HS-5 (cell line): ENCODE measurements at places on chromosomes 7 and 10.
A peak's percentile ranks its signal among the peaks of the same experiment; 100 is the strongest.

- no peak for DNase-seq
Measured at GRCh38 chr10:26169466-26169865, 47.1 kb upstream of the GAD2 start.

GRCh38 chr10:122487174-122487765 is 25.9 kb downstream of the HTRA1 start:
- DNase-seq = no peak

GRCh38 chr7:103805346-103805745 is 184.1 kb downstream of the RELN start:
- DNase-seq = no peak

DNA sequence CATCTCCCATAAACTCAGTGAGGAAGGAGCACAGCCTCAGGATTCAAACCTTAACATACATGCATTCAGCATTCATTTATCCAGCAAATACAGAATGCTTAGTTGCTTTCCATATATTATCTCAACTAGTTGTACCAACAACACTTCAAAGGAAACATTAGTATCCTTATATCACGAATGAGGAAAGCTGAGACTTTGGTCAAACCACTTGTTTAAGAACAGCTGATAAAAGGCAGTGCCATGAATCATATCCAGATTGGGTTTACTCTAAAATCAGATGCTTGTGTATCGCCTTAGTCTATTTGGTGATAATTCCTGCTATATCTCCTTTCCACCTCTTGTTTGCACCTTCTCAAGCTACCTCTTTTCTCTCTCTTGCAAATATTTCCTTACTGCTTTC is 1.9 kb upstream of the CPED1 start:
- DNase-seq = no peak

DNA sequence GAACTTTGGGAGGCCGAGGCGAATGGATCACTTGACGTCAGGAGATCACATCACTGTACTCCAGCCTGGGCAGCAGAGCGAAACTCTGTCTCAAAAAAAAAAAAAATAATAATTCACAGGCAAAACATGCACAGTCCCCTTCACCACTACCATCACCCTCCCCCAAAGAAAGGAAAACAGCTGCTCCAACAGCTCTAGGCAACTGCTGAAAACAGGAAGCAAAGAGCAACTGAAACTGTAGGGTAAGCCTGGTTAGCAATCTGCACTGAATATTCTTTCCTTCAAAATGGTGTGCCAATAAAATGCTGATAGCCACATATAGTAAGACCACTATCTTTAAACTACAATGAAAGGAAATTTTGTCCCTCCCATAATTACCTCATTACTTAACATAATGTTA is 11.8 kb downstream of the NT5C2 start:
- DNase-seq = no peak

- no peak for DNase-seq
Measured at GRCh38 chr10:33802566-33802965, 468.1 kb upstream of the NRP1 start.

DNA sequence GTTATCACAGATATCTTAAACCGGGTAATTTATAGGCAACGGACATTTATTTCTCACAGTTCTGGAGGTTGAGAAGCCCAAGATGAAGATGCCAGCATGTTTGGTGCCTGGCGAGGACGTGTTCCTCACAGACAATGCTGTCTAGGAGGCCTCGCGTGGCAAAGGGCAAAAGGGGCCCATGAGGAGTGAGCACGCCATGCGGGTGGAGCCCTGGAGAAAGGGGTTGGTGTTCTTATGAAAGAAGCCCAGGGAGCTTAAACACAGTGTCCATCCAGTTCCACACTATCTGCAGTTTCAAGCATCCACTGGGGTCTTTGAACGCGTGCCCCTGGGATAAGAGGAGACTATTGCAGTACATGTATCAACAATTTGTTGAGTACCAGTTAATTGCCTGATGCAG is 51.4 kb downstream of the CXCL12 start:
- DNase-seq = no peak

- no peak for DNase-seq
Measured at GRCh38 chr10:45612741-45613140, 59.8 kb downstream of the ZFAND4 start.

DNA sequence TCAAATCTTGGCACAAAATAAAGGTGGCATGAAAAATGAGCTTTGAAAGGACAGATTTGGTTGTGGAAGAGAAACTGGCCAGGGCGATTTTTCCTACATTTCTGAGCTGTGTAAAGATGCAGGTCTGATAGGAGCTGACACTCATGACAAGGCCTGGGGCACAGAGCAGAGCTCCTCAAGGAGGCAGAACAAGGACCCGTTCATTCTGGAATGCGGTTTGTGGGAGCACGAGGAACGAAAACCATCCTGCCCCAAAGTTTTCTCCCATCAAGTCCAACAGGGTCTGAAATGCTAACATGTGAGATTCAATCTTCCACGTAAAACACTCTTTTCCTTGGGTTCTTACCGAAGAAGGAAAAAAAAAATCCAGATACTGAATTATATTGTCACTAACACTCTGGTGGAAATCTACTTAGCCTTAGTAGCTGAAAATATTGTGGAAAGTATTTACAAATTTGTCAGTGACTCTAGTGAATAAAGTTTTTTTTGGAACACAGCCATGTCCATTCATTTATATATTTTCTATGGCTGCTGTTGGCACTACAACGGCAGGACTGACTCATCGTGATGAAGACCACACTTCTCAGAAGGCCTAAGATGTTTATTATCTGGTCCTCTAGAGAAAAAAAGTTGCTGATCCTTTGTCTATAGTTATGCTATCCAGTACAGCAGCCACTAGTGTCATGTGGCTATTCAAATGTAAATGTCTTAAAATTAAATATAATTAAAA is 215.7 kb downstream of the BAMBI start:
- no peak for DNase-seq

DNA sequence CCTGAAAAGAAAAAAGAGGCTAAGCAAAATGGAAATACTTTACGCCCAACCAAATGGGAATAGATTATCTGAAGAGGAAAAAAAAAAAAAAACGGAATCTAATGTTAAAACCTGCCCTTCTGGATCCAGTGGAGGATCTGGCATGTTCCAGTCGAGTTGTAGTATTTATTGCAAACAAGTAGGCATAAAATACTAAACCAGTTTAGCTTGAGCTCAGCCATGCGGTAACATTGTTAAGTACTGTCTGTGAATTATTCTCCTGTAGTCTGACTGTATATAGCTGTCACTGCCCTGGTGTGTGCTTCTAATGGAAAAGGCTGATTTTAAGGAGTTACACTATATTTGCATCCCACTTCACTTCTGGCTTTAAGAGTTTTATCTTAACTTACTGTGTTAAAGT is 40.3 kb downstream of the CELF2 start:
- no peak for DNase-seq

GRCh38 chr7:29314148-29314547 is 119.6 kb downstream of the CHN2 start:
- no peak for DNase-seq

- no peak for DNase-seq
Measured at GRCh38 chr7:155477476-155477875, 19.5 kb downstream of the EN2 start.

- DNase-seq = no peak
Measured at GRCh38 chr10:29028486-29028885, 260.4 kb upstream of the LYZL1 start.

DNA sequence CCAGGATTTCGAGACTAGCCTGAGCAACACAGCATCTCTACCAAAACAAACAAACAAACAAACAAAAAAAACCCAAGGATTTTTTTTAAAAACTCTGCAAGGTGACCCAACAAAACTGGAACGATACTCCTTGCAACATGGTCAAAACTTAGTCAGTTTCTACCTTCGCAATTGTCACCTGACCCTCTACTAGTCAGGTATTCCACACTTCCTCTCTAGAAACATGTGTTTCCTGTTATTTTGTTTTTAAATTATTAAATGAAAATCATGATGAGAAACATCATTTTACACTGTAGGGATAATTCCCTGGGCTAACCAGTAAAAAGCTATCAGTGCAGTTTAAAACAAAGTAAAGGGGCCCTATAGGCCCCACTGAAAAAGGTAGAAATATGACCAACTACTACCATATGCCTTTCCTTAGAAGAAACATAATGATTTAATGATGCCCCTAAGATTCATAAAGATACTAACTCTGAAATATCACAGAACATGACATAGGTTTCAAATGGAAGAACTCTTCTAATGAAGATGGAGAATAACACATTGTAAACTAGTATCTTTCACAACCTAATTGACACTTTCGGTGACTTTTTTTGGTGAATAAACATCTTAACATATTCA is 8.7 kb downstream of the BRAF start:
- DNase-seq = no peak

GRCh38 chr10:106175760-106176377 is 988.6 kb downstream of the SORCS1 start:
- peak; percentile 24 for DNase-seq
